ENCODE measurements at places on chromosomes 13 and 19.

DNA sequence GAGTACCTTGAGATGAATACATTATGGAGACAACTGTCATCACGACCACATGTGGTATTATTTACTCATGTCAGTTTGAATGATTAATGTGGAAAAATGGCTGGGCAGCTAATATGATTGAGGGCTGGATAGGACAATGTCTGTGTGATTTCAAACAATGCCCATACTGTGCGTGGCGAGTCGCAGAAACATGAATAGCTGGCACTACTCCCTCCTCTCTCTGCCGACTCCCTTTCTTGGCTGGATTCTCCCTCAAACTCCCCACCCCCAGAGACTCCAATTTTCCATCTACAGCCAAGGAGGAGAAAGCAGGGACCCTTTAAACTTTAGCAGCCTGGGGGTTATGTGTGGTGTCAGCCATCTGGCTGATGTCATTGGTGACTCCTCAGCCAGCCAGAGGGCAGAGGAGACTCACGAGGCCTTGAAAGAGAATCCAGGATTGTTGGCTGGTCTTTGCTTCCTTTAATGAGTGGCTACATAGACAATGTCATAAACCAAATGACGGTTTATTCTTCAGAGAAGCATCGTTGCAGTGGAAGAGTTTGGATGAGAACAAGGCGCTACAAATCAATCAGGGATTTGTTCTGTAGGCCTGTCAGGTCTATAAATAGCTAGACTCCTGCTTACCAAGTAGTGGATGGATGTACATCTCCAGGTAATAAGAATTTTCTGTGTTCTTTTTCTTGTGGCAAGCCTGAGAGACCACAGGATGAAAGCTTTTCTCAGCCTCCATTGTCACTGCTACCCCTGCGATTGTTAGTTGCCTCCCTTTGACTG, 165.6 kb downstream of the DLEU7 start:
- no peak for DNase-seq

GRCh38 chr13:24328145-24328544, 18.8 kb downstream of the C1QTNF9 start:
- no peak for DNase-seq

DNA sequence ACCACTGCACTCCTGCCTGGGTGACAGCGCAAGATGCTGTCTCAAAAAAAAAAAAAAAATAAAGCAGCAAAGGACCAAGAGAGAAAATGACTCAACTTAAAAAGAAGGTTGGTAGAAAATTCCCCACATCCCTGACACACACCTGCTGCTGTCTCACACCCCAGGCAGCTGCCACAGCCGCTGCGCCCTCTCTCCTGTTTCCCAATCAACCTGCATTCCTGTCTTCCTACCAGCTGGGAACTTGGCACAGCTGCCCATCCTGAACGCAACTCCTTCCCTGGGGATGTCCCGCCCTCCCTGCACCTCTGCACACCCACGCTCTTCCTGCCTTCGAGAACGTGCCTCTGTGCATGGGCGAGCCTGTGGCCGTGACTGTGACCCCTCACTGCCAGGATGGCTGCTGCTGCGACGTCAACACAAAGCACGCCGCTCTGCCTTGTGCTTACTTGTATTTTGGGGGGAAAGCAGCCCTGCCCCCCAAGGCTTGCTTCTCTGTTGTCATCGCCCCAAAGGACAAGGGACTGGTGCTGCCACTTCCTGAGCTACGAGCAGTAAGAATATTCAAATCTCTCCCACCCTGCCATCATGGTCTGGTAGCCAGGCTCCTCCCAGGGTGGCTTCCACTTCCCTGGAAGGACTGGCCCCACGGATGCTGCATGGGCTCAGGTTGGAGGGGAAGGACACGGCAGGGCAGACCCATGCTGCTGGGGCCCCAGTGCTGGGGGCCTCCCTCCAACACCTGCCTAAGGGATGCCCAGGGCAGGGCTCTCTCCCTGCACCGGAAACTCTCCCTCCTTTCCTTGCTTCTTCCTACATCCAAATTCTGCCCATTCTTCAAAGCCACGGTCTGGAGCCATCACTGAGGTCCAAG, 20.7 kb downstream of the SH3GL1 start:
- DNase-seq: no peak

- DNase-seq: no peak
Measured at GRCh38 chr13:80030491-80030890, 310.4 kb downstream of the SPRY2 start.

GRCh38 chr19:48632692-48633147, 4.5 kb downstream of the DBP start:
- no peak for DNase-seq

- no peak for DNase-seq
Measured at GRCh38 chr19:20912973-20913372, 10.1 kb upstream of the ZNF85 start.

DNA sequence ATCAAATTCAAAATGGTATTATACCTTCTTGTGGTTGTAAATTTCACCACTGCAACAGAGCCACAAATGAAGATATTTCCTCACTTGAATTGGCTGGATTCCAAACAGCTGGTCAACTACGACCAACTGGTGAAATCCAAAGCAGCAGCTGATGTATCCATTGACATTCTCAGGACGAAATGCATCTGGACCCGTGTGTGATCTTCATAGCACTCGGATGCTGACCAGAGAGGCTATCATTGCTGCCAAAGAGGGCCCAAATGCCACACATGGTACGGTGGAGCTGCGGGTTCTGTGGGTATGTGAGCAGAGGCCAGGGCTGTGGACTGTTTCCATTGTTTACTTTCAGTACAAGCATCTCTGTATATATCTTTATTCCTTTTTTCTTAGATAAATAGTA, 25.6 kb upstream of the PCCA start:
- DNase-seq: no peak

Measured in stimulated activated CD4-positive, alpha-beta T cell treated with anti-CD3 and anti-CD28 coated beads, TNF-alpha, amount 100 ng/mL, for 48 hours (primary cell).